EH (cell line): ENCODE measurements at places on chromosomes 3 and 15.

GRCh38 chr15:101201411-101202174 lies 50.3 kb downstream of the CHSY1 start:
- peak; percentile 100 for DNase-seq

DNA sequence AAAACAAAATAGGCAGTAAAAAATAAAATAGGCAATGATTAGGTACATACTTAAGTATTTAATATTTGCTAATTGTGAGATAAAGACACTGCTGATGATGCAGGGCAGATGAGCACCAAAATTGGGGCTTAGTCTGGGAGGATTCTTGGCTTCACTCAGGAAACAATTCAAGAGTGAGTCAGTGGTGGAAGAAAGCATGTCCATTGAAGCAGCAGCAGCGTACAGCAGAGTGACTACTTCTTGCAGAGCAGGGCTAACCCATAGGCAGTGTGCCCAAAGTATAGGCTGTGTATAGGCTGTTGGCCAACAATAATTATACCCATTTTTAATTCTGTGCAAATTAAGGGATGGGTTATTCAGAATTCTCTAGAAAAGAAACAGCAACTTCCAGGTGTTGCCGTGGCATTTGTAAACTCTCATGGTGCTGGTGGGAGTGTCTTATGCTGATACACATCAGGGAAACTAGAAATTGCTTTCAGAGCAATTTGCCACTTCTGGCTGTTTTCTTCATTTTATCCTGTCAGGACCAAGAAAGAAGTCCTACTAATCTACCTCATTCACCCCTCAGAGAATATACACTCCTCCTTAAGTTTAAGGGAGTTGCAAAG lies 317.3 kb upstream of the NAALADL2 start:
- DNase-seq = peak; percentile 75

DNA sequence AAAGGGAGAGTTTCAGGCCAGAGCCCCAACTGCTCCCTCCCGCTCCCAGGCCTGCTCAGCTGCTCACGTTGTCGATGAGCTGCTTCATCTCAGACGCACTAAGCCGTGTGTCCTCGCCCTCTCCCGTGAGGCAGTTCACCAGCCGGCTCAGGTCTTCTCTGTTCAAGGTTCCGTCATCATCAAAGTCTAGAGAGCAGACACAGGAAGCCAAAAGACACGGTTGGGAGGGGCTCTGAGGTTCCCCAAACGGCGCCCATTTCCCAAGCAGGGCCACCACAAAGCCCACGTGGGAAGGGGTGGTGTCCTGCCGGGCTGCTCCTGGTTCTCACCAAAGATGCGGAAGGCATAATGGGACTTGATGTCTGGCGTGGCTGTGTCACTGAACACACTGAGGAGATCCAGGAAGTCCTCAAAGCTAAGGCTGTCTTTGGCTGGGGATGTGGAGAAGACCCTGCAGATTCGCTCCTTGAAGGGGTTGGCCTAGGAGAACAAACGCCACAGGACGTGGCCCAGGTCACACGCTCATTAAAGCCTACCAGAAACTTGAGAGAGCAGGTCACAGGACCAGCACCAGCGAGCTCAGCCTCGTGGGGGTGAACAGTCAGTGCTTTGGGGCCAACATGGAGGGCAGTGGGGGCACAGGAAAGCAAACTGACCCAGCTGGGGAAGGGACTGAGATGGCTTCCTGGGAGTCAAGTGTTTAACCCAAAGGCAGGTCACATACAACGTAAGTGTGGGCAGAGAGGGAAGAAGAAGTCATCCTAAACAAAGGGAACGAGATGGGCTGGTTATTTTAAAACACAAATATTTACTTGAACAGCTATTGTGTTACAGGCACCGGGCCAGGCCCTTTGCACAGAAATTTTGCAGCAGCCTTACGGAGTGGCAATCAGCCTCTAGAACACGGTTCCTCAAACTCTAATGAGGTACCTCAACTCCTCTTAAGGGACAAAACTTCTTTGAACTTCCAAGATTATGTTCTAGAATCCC lies 2.4 kb downstream of the CIB1 start:
- no peak for DNase-seq

DNA sequence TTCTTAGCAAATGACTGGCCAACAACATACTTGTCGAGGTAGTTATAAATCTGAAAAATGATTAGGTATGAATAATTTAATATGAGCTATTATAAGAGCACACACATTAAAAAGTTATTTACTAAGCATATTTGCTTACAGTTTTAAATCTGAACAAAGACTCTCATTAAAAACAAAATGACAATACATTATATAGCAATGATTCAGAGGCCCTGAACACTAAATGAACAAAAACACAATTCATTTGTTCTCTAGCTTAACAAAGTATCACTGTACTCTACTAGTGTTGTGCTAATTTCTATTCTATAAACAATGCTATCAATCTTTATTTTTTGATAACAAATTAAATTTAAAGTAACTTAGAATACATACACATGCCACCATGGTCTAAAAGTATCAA lies 21.0 kb downstream of the CLPX start:
- DNase-seq = no peak

DNA sequence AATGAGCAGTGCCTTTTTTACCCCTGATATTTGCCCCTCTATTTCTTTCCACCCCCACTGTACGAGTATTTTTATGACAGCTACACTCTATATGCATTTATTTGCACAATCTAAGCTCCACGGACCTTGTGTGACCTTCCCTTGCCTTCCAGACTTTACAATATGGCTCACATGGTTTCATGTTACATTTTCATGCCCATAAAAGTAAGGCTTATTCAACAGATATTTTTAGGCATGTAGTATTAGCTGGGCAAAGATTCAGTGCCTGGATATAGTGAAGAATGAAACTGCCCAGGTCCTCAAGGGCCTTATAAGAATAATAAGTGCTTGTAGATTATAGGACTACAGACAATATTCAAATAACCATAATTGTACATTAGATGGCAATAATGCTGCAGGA lies 481.9 kb upstream of the CNTN4 start:
- DNase-seq = no peak

GRCh38 chr3:61862614-61863289 lies 301.4 kb downstream of the PTPRG start:
- DNase-seq = no peak

DNA sequence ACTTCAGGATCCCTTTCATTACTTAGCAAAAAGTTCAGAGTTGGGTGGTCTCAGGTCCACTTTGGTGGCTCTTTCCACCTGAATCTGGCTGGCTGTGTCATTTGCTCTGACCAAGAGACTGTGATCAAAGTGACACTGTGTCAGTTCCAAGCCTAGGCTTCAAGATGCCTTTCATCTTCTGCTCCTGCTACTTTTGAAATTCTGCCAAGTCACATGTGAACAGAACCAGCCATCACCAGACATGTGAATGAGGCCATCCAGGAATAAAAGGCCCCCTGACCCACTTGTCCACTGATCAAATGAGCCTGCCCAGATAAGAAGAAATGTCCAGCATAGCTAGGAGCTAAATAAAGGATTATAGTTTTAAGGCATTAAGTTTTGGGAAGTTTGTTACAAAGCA lies 132.2 kb downstream of the OSBPL10 start:
- no peak for DNase-seq

DNA sequence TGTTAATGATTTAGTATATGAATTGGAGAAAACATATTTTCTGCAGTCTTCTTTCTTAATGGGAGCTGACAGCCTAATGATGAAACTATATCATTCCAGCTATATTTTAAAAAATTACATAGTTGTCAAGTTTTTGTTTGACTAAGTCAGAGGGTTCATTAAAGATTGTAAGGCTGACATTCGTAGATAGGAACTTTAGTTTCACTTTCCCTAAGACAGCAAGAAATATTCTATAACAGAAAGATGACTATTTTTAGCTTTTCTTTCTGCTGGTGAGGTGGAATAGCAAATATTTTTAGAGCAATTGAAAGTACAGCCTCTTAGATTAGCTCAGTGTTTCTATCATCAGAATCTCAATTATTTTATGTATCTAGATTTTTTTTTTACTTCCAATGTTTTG lies 60.2 kb downstream of the PIAS1 start:
- DNase-seq = peak; percentile 59

- no peak for DNase-seq
These were observed 62.9 kb downstream of the HMCES start for GRCh38 chr3:129341331-129342141.

GRCh38 chr3:27976933-27977332 lies 254.8 kb upstream of the EOMES start:
- peak; percentile 43 for DNase-seq

GRCh38 chr15:82643992-82644391 lies 3.2 kb downstream of the CPEB1 start:
- no peak for DNase-seq

- DNase-seq = peak; percentile 96
These were observed 72.2 kb downstream of the TOP2B start for GRCh38 chr3:25592510-25592968.

DNA sequence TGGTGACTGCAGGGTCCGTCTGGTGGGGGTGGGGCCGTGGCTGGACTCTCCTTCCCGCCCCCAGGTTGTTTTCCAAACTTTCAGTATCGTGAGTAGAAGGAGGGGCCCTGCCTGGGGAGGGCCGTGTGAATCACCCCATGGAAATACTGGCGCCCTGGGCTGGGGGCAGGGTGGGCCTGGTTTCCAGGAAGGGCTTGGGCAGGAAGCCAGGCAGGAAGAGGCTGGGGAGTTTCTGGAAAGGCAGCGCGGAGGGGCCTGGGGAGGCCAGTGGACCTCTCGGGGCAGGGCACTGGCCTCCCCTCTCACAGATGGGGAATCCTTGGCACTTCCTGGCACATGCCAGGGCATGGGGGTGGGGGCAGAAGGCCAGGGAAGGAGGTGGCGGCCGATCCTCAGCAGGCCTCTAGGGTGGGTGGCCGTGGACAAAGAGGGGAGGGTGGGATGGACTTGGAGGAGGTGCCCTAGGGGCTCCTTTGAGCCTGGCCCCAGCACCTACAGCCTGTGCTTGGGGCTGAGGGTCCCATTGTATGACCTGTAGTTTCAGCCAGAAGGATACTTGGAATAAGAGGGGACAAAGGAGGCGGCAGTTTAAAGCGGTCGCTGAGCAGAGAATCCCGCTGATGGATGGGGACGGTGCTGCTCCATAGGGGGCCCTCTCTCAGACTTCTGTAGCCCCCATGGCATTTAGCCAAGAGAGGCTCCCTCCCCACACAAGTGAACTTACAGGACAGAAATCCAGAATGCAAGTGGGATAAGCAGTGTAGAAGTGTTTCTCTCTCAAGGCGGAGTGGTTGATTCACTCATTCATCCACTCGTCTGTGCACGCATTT lies 56.5 kb upstream of the GATA2 start:
- peak; percentile 93 for DNase-seq

GRCh38 chr15:58740436-58740835 lies 9.1 kb downstream of the ADAM10 start:
- no peak for DNase-seq

DNA sequence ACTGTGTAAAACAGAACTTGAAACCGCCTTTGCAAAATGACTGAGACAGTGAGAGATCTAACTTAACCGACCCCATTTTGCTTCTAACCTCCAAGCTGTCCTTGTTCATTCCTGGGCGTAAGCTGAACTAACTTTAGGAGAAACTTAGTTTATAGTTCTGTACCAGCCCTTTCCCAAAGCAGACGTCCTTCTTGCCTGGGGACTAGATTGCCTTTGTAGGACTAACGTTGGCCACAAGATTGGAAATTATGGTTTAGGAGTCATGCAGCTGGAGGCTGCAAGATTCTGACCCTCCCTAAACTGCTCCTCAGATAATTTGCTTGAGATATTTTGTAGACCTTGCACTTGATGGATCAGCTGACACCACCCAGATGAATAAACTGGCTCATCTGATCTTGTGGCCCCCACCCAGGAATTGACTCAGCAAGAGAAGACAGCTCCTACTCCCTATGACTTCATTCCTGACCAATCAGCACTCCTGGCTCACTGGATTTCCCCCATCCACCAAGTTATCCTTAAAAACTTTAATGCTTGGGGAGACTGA lies 219.9 kb upstream of the PROK2 start:
- peak; percentile 54 for DNase-seq

DNA sequence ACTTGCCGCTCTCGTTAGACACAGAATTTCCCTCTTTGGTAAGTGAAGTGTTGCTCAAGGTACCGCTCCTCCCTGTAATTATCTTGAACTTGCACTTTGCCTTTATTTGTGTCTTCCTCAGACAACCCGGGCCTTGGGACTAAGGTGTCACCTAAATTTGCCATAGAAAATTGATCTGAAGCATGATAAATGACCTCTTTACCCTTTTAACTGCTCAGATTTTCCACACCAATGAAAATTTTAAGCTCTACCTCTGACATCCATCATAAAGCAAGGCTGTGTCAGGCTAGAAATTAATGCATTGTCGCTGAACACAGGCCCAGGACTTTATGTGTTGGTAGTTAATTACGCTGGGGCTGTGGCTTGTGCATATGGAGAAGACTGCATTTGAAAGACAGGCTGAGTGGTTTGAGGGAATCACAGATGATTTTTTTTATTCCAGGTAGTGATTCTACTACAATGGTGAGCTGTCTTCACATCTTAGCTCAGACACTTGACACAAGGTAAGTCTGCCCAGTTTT lies 199.6 kb upstream of the CHRM5 start:
- no peak for DNase-seq

- DNase-seq = no peak
These were observed 686 bp upstream of the P3H2 start for GRCh38 chr3:190121383-190121782.

GRCh38 chr15:100501117-100501516 lies 27.6 kb downstream of the CERS3 start:
- DNase-seq = no peak

DNA sequence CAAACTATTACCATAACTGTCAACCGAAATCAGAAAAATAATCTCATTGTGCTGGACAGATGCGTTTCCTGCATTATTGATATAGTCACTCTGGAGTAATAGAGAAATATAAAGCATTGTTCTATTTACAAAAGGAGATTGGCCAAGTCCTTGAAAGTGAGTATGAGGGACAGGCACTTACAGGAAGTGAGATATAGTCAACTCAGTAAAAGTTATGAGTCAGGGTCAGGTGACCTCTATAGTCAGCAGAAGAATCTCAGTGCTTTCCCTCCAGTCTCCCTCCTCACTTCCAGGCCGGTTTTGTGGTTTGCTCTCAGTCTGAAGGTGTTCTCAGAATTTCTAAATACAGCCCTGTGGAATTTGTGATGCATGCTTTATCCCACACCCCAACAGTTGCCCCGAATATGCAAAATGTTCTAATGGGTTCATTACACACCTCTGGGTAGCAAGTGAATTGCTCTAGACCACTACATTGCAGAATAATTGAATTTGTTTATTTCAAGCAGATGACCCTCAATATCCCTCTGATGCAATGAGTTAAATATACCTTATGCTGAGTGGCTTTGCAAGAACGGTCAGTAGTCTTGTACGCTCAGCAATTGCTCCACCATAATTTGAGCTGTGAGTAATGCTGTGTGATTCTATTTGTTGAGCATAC lies 787.7 kb downstream of the MCTP2 start:
- DNase-seq = peak; percentile 70

DNA sequence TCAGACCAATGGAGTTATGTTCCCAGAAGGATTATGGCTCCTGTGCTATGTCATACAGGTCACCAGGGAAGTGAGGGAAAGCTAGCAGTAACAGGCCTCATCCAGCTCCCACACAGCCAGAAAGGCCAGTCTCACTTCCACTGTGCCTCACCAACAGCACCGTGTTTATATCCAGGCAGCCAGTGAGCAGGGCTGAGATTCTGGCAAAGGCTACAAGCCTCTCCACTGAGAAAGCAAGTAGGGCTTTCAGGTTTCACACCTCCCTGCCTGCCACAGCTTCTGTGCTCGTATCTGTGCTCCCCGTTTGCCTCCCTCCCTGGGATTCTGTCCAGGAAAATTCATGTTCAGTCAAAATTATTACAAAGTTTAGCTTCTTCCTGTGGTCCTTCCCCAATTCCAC lies 14.9 kb upstream of the CFAP20DC start:
- DNase-seq = no peak
